Activated naive CD8-positive, alpha-beta T cell treated with anti-CD3 and anti-CD28 coated beads for 36 hours (primary cell): ENCODE measurements at places on chromosomes 11 and 22. TPM values are rescaled to one million over a fixed set of nuclear protein-coding genes. Genes with fewer than 3 reads are reported as not detected.

The PHOX2A gene
- total RNA-seq: not detected

The DPAGT1 gene
- total RNA-seq: 63.6 TPM

The RAG2 gene
- not detected for total RNA-seq

The CD82 gene
- 343 TPM for total RNA-seq

The TRIM51 gene
- not detected for total RNA-seq

The ARHGAP8 gene
- 3.2 TPM for total RNA-seq

The SCGB1D2 gene
- total RNA-seq: not detected

The SEPTIN3 gene
- 0.27 TPM for total RNA-seq

The MPZL3 gene
- 49.1 TPM for total RNA-seq

The PANX3 gene
- total RNA-seq: not detected

The CCDC88B gene
- 73.5 TPM for total RNA-seq

The RIMBP3C gene
- 0.06 TPM for total RNA-seq

The ACTN3 gene
- total RNA-seq: 0.06 TPM

The SPA17 gene
- 4.7 TPM for total RNA-seq

The STARD10 gene
- total RNA-seq: 6.4 TPM

The HOATZ gene
- total RNA-seq: not detected

The CCDC116 gene
- total RNA-seq: 0.34 TPM

The STK33 gene
- total RNA-seq: 5.2 TPM
